ENCODE measurements at places on chromosomes 11 and 22. TPM values are rescaled to one million over a fixed set of nuclear protein-coding genes. Genes with fewer than 3 reads are reported as not detected.

Gene KDM4E
- total RNA-seq = not detected

Gene NXPE2
- total RNA-seq = 0.52 TPM

Gene UBASH3B
- 5.2 TPM for total RNA-seq

Gene HIC2
- 21.2 TPM for total RNA-seq

Gene NEFH
- 0.08 TPM for total RNA-seq

Gene KLHDC7B
- 0.92 TPM for total RNA-seq

Gene GNG3
- 0.23 TPM for total RNA-seq

Gene NEU3
- total RNA-seq = 11.7 TPM

Gene DENND6B
- 3.3 TPM for total RNA-seq

Gene IL18
- total RNA-seq = 10.3 TPM

Gene C11orf52
- total RNA-seq = 8.7 TPM

Gene DEFB131B
- total RNA-seq = not detected

Gene MED15
- 31.5 TPM for total RNA-seq

Gene OR6X1
- total RNA-seq = not detected

Gene SLC22A8
- not detected for total RNA-seq

Gene SYCE3
- not detected for total RNA-seq

Gene MS4A6A
- total RNA-seq = 1.1 TPM

Gene GNAZ
- total RNA-seq = 4.5 TPM

Gene OR5P2
- 0.20 TPM for total RNA-seq

Gene LTBP3
- 46.0 TPM for total RNA-seq

Gene SYTL2
- total RNA-seq = 66.6 TPM

Gene OR52I2
- not detected for total RNA-seq

Gene TMPRSS5
- 0.20 TPM for total RNA-seq

Measured in hepatocyte (in vitro differentiated cells).